ENCODE measurements at places on chromosomes 6 and 20.

GRCh38 chr6:130259557-130259956 is 36.8 kb upstream of the SAMD3 start:
- no peak for DNase-seq

GRCh38 chr6:40439026-40439800 is 148.0 kb downstream of the LRFN2 start:
- DNase-seq = no peak

GRCh38 chr20:5513975-5514516 is 197.3 kb upstream of the PROKR2 start:
- no peak for DNase-seq

DNA sequence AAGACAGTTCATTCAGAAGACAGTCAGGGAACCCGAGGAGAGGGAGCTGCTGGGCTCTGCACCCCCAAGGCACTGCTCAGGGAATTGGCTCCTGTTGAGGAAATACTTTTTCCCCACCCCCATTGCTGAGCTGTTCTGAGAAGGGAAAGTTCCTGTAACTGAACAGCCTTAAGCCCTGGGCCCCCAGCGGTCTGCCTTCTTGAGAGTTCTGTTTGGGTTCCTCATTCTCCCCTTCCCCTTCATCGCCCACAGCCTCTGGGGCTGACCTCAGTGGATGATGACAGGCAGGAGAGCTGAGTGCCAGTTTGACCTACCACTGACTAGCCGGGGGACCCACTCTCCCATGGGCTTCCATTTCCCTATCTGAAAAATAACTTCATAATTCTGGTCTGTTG is 10.7 kb downstream of the HCK start:
- no peak for DNase-seq

DNA sequence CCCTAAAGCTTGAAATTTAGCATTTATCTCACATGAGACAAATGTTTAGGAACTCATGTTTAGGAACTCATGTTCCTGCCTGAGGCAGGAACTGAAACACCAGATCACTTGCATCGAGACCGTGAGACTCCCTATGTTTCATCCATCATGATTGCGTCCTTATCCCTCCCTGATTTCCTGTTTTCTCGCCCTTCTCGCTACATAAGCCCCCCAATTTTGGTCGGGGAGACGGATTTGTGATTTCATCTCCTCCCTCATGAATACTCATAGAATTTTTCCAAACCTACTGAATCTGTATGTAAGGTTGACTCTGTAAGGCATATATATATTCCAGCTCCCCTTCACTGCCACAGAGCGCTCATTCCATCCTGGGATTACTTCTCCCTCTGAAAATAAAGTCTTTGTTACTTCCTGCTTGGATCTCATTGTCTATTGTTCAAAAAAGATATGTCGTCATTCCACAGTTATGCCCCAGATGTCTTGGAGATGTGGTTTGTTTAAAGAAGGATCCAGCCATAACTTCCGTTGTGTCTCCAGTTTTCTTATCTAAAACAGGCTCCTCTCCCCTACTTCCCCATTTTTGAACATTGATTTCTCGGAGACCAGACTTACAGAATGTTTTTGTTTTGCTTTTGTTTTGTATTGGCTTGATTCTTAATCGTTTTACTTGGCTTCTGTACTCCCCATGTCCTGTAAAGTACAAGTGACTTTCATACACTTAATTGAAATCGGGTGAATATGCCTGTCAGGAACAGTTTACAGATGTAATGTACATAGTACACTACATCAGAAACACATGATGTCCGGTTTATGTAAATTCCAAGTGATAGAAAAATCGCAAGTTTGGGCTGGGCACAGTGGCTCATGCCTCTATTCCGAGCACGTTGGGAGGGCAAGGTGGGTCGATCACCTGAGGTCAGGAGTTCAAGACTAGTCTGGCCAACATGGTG is 118.7 kb downstream of the HFE start:
- DNase-seq = no peak

DNA sequence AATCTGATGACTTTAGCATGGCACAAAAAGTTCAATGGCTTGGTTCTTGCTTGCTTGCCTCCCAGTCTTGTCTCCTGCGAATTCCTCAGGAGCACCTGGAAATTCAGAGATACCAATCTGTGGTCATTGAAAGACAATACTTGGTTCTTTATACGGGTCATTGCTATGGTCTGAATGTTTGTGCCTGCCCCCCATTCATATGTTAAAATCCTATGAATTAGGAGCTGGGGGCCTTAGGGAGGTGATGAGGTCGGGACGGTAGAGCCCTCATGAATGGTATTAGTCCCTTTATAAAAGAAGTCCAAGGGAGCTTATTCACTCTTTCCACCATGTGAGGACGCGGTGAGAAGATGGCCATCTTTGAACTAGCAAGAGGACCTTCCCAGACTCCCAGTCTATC is 721.8 kb downstream of the UTRN start:
- DNase-seq = no peak

DNA sequence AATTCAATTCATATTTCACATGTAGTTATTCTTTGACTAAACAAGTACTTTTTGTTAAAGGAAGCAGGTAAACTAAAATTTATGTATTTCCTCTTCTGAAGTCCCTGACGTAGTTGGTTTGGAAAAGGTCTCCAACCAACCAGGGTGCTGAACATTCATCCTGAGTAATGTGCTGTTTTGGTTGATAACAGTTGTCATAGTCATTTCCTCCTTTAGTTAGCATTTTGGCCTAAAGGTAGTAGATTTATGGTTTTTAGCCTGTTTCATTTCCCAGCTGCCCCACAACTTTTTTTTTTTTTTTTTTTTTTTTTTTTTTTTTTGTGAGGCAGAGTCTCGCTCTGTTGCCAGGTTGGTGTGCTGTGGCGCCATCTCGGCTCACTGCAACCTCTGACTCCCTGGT is 382.8 kb upstream of the FLRT3 start:
- DNase-seq = no peak

DNA sequence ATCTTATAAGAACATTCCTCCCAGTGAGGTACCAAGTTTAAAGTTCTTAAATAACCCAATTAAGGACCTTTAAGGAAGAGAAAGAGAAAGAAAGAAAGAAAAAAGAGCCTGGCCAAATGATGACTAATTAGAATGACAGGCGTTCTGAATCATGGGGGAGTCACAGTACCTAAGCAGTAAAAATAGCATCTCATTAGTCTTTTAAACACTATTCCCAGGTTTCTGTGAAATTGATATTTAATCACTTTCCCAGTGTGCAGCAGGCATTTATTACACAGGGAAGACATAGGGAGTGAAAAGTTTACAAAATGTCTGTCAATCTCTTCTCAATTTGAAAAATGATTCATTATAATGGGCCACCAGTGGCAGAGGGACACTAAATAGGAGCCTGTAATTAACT is 251.4 kb upstream of the MANEA start:
- DNase-seq = no peak

DNA sequence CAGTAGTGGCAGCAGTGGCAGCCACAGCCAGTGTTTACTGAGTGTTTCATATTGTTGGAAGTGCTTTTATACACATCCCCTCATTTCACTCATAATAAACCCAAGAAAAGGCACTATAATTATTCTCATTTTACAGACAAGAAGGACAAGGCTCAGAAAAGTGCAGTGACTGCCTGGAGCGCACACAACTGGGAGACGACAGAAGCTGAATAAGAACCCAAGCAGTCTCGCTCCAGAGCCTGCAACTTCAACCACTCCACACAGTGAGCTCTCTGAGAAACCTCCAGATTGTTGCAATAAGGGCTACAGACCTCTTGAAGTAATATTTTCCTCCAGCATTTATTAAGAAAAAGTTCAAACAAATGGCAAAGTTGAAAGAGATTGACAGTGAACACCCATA is 76.9 kb downstream of the PLCG1 start:
- no peak for DNase-seq

DNA sequence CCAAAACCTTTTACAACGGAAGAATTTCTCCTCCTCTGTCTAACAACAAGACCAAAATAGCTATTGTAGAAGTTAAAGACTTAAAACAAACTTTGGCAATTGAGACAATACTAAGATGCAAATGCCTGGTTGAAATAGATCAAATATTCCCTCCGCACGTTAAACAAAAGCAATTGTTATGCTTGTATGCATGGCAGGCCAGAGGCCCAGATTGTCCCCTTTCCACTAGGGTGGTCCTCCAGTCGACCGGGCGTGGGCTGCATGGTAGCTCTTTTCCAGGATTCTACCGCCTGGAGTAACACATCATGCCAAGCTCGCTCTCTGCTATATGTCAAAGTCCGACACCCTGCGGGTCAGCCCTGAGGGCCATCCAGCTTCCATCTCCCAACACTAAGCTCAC is 234.7 kb downstream of the RNGTT start:
- DNase-seq = no peak

DNA sequence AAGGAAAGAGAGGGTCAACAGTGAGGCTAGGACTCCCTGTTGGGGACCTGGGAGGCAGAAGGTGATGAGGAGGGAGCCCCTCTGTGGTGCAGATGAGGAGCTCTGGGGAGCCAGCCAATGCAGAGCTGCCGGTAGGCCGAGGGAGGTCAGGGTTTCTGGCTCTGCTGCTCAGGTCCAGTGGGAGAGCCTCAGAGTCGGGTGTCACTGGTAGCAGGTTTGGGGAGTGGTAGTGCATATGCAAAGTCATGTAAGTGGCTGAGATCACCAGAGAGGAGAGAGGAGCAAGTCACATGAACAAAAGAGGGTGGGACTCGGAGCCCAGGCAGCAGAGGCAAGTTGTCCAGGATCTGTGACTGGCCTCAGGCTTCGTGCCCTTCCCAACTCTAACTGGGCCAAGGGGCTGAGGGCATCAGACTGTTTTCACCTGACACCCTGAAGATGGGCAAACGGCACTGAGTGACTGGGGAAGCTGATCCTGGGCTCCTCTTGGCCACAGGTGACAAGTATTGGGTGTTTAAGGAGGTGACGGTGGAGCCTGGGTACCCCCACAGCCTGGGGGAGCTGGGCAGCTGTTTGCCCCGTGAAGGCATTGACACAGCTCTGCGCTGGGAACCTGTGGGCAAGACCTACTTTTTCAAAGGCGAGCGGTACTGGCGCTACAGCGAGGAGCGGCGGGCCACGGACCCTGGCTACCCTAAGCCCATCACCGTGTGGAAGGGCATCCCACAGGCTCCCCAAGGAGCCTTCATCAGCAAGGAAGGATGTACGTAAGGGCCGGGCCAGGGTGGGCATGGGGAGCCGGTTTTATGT is 6.6 kb downstream of the MMP24OS start:
- no peak for DNase-seq

DNA sequence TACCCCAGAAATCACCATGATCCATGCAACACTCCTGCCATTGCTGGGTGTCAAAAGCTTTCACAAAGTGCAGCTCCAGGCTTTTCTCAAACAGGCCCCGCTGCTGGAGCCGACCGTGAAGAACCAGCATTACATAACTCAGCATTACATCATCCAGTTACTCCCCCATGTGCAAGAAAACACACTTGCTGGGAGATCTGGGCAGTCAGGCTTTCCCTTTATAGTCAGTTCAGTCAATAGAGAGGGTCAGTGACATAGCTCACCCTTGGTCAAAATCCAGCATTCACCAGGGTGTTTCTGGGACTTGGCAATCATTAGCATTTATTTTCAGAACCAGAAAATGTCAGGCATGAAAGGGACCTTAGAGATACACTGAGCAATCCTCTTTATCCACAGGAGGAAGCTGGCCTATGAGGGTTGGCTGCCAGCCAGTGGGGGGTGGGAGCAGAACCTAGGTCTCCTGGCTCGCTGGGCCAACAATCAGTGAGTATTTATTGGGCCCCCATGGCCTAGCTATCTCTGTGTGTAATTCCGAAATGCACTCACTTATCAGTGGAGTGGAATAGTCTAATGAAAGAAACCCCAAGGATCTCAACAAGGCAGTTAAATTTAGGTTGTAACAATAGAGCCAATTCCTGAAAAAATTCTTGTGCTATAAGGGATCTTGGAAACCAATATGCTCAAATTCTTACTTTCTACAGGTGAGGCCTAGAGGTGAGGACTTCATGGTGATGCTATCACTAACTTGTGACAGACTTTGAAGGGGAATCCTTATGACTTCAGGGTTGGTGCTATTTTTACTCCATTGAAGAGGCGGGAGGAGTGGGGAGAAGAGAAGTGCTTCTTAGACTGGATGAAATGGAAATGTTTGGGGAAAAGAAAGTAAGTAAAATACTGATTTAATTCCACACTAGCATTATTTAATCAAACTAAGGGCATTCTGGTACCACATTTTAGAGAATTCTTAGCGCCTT is 54.6 kb downstream of the LYRM4 start:
- no peak for DNase-seq

DNA sequence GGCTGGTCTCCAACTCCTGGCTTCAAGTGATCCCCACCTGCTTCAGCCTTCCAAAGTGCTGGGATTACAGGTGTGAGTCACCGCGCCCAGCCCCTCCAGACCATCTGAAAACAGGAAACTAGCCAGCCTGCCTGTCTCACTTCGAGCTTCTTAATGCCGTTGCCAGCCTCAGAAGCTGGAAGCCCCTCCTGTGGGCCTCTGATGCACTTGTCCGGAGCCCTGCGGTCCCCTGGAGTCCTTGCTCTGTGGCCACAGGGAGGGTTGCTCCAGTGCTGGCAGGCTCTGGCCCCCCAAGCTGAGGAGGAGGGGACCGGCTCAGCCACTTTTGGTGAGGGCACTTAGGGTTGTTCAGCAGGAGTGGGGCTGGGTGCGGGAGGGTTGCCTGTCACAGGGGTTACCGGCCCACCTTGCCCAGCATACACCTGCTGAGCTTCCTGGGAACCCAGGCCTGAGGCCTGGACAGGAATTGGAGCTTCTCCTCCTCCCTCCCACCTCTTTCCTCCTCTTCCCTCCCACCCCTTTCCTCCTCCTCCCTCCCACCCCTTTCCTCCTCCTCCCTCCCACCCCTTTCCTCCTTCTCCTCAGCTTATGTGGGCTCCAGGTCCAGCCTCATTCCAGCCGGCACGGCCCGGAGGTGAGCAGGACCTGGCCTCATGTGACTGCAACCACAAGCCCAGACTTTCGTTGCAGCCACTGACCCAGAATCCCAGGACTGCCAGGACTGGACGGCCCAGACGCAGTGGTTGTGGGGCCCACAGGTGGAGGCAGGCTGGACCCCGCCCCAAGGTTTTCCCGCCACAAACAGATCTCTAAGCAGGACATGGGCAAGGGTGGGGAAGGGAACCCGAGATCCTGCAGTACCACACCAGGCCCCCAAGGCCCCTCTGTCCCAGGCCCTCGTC is 9.4 kb upstream of the BIRC7 start:
- DNase-seq = no peak

- no peak for DNase-seq
Observed at GRCh38 chr20:40727960-40728359, 38.9 kb upstream of the MAFB start.

DNA sequence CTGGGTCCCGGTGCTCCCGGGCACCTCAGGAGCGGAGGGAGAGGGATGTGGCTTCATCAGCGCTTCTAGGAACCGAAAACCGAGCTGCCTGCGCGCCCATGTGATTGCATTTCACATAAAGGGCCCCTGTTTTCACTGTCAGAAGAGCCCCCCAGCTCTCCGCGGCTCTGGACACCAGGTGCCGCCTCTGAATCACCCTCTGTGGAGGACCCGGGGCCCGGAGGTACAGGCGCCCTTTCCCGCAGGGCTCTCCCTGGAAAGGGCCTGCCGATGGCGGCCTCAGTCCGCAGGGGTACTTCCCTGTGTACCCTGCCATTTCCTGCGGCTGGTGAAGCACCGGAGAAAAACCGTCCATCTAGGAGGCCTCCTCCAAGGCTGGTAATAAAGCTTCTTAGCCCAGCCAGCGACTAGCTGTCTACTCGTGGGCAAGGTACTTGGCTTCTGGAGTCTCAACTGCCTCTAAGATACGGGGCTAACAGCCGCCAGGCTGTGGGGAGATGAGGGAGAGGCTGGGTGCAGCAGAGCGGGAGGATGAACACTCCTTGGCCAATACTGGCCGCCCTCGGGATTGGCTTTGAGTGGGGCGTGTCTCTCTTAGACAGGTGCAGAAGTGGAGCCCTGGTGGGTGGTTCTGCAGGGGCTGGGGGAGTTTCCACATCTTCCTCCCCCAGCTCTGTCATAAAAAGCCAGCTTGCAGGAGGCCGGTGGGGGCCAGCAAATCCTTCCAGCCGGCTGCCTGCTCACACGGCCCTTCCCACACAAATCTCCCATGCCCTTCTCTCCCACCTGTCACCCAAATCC is 1.6 kb downstream of the PPP1R16B start:
- peak; percentile 13 for DNase-seq

Data from activated T-cell treated with anti-CD3 and anti-CD28 coated beads for 1 hour (primary cell).